ENCODE measurements at places on chromosomes 11 and 22.

- no peak for DNase-seq
Measured at GRCh38 chr11:1753229-1753928, 3.0 kb upstream of the IFITM10 start.

GRCh38 chr11:2473361-2474058 is 28.7 kb downstream of the KCNQ1 start:
- no peak for DNase-seq

GRCh38 chr22:42649246-42650099 is at the start of gene CYB5R3:
TSS of gene CYB5R3 (minus strand) at chr22:42649392. CDS start at chr22:42649315, 77 bp downstream.
- DNase-seq = peak; percentile 87

DNA sequence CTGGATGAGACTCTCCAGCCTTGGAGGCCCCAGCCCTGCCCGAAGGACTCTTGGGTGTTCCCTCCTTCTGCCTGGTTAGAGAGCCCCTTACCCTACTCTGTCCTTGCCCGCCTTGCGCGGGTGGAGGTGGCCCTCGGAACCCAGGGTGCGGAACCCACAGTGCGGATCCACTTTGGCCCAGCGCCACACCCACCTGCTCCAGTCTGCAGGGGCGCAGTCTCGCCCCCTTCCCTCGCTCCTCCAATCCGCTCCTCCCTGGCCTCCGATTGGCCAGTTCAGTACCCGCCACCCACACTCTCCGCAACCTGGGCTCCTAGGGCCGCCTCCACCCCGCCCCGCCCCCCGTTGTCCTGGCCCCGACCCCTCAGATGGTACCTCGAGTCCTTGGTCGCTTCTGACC is 2.4 kb downstream of the CAPN1 start:
- DNase-seq = no peak

- DNase-seq = no peak
Measured at GRCh38 chr11:126808296-126808695, 192.3 kb downstream of the KIRREL3 start.

GRCh38 chr11:14308897-14309387 is 50.0 kb downstream of the RRAS2 start:
- no peak for DNase-seq

DNA sequence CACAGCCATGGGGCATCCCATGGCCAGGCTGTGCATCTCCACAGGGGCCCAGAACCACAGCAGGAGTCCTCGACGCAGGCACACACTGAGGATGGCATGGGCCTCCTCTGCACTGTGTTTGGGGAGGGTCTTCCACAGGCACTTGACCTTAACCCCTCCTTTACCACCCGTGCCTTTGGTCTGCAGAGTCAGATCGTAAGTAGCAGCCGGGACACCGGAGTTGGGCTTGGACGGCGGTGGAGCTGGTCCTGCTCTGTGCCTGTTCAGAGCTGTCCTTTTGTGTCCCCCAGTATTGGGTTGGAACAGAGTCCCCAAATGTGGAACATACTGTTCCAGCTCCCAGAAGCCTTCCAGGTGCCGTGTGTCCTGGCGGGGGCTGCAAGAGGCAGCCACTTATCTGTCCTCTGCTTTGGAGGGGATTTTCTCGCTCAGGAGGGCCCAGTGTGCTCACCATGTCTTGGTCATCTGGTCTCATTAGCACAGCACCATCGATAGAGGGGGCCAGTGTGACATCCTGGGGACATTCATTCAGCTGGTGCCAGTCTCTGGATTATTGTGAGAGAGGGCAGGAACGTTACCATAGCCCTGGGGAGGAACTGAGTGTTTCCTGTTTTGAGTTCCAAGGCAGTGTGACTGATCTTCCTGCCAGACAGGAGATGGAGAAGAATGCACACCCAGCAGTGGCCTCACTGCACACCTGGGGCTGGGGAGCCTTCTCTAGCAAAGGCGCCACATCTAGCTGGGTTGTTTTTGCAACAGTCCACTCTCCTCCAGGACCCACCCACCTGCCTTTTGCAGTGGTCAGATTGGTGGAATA is 12.4 kb downstream of the CRELD2 start:
- peak; percentile 85 for DNase-seq

- peak; percentile 22 for DNase-seq
Measured at GRCh38 chr11:76939219-76939631, 78.5 kb downstream of the ACER3 start.

DNA sequence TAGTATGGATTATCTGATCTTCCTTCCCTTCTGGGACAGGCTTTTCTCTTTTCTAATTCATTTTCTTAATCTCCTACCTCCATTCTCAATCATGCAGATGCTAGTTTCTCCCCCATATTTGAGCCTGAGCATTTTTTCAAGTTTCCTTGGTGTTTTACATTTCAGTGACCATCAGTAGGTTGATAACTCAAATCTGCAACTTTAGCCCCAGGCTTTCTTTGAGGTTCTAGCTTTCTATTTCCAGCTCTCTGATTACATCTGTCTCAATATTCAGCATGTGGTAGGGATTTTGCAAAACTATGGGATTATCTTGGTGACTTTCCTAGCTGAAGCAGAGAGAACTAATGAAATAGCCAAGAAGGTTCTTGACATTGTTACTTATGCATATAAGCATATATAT is 67.8 kb downstream of the ARHGEF12 start:
- DNase-seq = peak; percentile 52

- no peak for DNase-seq
Measured at GRCh38 chr22:41752011-41752970, 48.2 kb upstream of the CCDC134 start.

GRCh38 chr11:75792127-75792731 is 22.8 kb upstream of the UVRAG start:
- no peak for DNase-seq

DNA sequence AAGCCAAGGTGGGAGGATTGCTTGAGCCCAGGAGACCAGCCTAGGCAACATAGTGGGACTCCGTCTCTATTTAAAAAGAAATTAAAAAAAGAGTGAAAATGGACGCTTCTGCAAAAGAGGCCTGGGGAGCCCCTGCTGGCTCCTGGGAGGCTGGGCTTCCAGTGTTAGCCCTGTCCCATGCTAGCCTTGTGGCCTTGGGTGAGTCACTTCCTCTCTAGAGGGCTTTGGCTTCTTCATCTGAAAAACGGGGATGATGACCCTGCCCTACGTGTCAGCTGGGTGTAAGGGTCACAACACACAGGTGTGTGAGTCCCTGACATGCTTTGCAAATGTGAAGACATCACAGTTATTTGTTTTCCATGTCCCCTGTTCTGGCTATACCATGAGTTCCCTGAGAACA is 32.8 kb downstream of the FAM227A start:
- no peak for DNase-seq

DNA sequence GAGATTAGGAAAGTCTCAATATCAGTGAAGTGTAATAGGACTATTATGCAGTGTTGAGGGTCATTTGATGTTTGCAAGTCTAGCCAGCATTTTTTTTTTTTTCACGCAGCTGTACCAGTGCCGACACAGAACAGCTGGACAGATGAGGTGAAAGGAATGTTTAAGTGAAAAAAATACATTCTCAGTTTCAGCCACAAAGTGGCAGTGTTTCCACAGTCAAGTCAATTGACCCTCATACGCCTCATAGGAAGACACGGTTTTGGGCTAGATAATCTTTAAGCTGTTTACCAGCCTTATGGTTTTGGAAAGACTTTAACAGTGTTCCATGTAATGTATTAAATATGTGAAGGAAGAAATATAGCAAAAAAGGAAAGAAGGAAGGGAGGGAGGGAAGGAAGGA is 349.9 kb upstream of the ANO3 start:
- peak; percentile 59 for DNase-seq

- DNase-seq = no peak
Measured at GRCh38 chr22:38273135-38273826, 471 bp upstream of the TMEM184B start.

DNA sequence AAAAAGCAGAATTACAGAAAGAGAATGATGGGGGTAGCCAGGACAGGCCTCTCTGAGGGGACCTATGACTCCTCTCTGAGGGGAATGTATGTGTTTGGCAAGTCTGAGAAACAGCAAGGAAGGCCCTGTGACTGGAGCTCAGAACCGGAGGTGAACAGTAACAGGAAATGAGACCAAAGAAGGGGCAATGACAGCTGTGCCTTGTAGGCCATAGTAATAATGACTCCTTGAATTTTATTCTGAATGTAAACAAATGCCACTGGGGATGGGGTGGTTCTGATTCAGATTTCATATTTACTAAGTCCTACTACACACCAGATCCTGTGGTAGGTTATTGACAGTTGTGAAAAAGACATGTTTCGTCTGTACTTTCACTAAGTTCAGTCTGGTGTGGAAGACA is 52.8 kb upstream of the APOA1 start:
- no peak for DNase-seq

GRCh38 chr11:126585774-126586491 is 230.4 kb downstream of the ST3GAL4 start:
- DNase-seq = peak; percentile 98

GRCh38 chr22:22720724-22721261 is 76.4 kb downstream of the GGTLC2 start:
- DNase-seq = no peak

DNA sequence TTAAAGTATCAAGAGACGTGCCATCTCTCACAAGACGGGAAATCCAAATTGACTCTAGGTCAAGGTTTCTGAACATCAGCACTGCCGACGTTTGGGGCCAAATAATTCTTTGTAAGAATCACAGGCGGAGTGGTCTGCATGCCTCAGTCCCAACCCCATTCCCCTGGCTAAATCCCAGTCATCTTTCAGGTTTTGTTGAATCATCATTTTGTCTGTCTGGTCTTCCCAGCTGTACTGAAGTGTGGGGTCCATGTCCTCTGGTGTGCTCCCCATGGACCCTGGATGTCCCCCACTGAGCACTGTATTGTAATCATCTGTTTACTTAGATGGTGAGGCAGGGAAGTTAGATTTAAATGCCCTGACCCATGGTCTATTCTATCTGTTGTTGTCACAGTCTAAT is 103.6 kb upstream of the GALNT18 start:
- no peak for DNase-seq

DNA sequence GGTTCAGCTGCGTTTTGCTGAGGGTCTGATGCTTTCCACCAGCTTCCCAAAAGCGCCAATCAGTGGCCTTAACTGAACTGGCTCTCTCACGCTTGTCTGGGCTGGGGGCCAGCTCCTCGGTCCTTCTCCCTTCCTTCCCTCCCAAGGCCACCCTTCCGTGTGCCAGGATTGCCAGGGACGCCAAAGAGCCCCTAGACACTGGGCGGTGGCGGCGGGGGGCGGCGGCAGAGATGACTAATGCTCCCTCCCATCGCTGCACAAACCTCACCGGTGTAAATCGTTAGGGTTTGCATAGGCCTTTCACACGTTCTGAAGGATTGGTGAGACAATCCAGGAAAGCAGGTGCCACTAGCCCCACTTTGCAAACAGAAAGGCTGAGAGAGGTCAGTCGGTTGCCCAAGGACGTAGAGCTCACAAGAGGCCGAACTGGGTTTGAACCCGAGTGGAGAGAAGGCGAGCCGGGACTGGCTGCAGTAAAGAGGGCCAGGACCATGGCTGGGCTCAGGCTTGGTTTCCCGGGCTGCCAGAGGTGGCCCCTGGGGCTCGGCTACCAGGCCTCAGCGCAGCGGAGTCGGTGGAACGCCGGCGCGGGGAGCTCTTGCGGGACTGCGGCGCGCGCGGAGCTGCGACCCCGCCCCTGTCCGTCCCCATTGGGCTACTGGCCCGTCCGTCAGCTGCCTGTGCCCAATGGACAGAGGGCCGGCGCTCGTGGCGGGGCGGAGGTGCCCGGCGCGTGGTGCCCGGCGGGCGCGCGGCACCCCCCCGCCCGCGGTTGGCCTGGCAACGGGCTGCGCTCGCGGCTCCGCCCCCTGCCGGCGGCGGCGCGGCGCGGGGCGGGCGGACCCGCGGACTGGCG is 589 bp upstream of the GNAZ start:
- peak; percentile 88 for DNase-seq

DNA sequence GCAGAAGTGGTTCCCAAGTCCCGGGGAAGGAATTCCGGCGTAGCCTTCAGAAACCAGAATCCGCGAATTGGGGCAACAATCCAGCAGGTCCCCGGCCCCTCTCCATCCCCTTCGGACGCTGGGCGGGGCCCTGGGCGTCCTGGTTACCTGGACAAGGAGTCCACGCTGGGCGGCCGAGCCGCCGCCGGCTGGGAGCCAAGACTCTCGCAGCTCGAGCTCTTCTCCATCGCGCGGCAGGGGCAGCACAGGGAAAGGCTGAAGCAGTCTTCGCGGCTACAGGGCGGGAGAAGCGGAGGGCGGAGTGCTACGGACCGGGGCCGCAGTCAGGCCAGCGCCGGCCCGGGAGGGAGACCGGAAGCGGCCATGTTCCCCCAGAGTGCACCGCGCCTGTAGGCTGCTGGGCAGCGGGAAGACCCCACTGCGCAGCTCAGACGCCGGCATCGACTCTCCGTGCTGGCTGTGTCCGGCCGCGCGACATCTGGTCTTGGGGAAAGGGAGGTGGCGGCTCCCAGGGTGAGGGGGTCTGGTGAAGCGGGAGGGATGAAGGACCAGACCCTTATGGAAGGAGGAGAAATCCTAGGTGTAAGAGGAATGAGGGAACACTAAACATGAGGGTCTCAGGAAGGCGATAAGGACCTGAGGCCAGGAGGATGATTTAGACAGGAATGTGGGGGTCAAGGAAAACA is at the start of gene MTMR2:
MTMR2 (minus strand) TSS at position 380 of the 686 bp plus-strand sequence; CDS start at position 227, 153 bp downstream.
- DNase-seq = peak; percentile 84

- DNase-seq = peak; percentile 21
Measured at GRCh38 chr11:18540207-18541009, 13.7 kb upstream of the TSG101 start.

DNA sequence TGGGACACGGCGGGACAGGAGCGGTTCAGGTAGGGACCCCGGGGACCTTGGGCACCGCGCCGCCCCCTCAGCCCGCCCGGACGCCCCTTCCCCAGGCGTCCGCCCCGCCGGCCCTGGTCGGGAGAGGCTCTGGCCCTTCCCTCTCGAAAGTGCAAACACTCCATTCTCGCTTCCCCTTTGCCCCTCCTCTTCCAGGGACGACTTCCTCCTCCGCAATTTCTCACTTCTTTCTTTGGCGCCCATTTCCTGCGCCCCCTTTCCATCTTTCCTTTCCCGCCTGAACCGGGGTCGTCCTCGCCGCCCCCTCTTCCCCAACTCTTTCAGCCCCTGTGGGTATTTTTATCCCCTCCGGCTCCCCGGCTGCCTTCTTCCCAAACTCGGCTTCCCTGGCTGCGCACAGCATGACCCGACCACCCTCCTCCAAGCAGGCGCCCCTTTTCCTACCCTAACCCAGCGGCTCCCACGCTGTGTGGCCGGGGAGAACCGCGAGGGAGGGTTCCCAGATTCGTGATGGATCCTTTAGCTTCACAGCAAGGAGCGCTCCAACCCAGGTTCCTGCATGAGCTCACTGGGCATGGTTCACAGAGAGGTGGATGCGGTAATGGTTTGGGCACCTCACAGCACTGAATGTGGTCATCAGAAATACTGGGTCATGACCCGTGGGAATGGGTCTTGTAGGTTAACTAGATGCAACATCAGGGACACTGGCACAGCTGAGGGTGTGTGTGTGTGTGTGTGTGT is 689 bp downstream of the RAB39A start:
- no peak for DNase-seq

DNA sequence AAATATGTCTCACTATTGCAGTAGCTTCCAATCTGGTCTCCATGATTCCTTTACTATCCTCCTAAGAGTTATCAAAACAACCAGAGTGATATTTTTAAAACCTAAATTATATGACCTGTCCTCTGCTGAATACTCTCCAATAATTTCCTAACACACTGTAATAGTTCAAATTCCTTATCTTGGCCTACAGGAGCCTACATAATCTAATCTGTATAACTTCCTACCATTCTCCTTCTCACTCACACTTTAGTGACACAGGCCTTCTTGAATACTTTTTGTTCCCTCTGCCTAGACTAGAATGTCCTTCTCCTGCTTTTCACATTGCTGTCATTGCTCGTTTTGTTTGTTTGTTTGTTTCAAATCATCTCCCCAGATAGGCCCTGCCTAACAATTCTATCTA is 9.4 kb downstream of the FHIP1B start:
- DNase-seq = no peak

- DNase-seq = no peak
Measured at GRCh38 chr11:86481399-86481798, 106.7 kb downstream of the CCDC81 start.

GRCh38 chr11:35040221-35040942 is 98.6 kb upstream of the CD44 start:
- DNase-seq = peak; percentile 73

Data from EH (cell line).